ENCODE measurements at places on chromosomes 5 and 9. TPM values are rescaled to one million over a fixed set of nuclear protein-coding genes. Genes with fewer than 3 reads are reported as not detected.

GRCh38 chr5:98940581-98940980 lies 11.8 kb upstream of the CHD1 start:
- H3K27ac ChIP-seq = no peak overlapping the region
- H3K36me3 ChIP-seq = no peaks in the 10 kb centered on the region
- H3K4me1 ChIP-seq = peaks cover 29% of the 10 kb centered on the region
- no peak overlapping the region for H3K4me3 ChIP-seq
- DNase-seq = no peak
- no peaks in the 10 kb centered on the region for H3K27me3 ChIP-seq

GRCh38 chr9:105887679-105888078 lies 193.3 kb downstream of the TMEM38B start:
- no peak overlapping the region for H3K27ac ChIP-seq
- no peaks in the 10 kb centered on the region for H3K27me3 ChIP-seq
- DNase-seq = no peak
- no peaks in the 10 kb centered on the region for H3K4me1 ChIP-seq

DNA sequence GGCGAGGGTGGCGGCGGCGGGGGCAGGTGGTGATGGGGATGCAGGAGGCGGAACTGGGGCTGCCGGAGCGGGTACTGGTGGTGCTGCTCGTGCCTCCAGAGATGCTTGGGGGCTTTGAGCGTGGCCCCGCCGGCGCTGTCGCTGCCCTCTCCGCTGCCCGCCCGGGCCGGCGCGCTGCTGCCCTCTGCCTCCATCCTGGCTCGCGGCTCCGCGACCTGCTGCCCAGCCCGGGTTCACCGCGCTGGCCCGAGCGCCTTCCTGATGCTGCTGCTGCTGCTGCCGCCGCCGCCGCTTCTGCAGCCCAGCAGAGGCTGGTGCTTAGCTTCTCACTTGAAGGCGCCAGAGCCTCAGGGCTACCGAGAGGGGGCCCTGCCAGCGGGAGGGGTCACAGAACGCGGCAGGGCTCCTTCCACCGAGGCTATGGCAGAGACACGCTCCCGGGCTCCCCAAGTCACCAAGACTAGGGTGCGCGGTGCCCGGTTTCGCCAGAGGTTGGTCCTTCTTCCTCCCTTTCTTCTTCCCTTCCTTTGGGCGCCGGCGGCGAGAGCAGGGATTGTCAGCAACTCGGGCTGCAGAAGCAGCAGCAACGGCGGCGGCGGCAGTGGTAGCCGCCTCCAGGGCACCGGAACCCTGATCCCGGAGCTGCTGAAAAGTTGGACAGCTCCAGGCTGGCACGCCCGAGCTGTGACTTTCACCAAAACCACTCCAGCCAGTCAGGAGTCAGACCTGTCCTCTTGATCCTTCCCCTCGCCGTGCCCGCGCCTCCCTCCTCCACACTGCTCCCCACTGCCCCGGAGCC lies at the start of gene PDE4D:
PDE4D (minus strand) TSS at position 298 of the 799 bp plus-strand sequence.
- H3K27ac ChIP-seq = no peak within 1 kb of the TSS
- H3K27me3 ChIP-seq = peaks cover 28% of the 10 kb centered on the region
- H3K36me3 ChIP-seq = no peaks in the 10 kb centered on the region
- no peaks in the 10 kb centered on the region for H3K4me1 ChIP-seq
- peak within 1 kb of the TSS; percentile 60 for H3K4me3 ChIP-seq

The ANKRD55 gene
- total RNA-seq = not detected

DNA sequence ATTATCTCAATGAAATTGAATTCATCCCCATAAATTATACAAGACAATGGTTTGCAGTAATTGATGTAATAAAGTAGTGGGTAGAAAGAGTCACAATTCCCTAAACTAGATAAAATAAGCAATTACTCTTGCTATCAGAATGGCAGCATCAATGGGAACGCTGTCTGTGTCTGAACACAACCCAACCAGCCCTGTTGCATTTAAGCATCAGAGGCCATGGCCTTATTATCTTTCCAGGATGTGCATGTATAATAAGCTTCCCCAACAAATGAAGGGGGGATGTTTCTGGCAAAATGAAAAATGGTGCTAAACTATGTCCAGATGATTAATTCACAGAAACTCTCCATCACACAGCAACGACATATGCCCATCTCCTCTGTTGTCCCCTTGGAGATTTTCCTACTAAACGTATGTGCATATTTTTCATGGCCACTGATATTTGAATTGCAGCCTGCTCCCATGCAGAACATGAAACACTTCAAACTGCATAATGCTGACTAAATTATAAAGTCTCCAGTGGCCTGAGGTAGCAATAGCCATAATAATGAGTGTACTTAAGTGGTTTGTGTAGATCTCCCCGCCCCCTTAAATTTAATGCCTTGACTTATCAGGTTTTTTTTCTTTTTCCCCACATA lies 306.9 kb upstream of the ADAMTS16 start:
- H3K4me1 ChIP-seq = no peaks in the 10 kb centered on the region
- H3K36me3 ChIP-seq = no peaks in the 10 kb centered on the region
- no peak for DNase-seq
- no peak overlapping the region for H3K4me3 ChIP-seq
- no peak overlapping the region for H3K27ac ChIP-seq

DNA sequence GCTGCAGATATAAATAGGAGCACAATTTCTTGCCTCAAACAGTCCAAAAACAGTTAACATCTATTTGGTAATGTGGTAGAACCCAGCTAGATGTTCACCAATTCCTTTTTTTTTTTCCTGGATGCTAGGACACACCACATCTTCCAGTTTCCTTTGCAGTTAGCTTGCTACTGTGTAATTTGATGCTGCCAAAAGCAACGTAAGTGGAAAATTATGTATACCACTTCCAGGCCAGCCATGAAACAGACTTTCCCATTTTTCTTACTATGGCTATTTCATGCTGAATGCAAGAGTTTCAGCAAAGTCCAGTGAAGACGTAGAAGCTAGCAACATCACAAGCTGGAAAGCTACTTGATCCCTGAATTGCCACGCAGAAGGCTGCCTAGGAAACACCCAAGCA lies 667.2 kb downstream of the TLE1 start:
- no peaks in the 10 kb centered on the region for H3K4me1 ChIP-seq
- H3K4me3 ChIP-seq = no peak overlapping the region
- no peaks in the 10 kb centered on the region for H3K27me3 ChIP-seq
- DNase-seq = no peak
- H3K36me3 ChIP-seq = no peaks in the 10 kb centered on the region

The C8G gene
- total RNA-seq = not detected

- H3K27me3 ChIP-seq = no peaks in the 10 kb centered on the region
- no peak overlapping the region for H3K4me3 ChIP-seq
- no peak for DNase-seq
- H3K36me3 ChIP-seq = no peaks in the 10 kb centered on the region
- H3K4me1 ChIP-seq = no peaks in the 10 kb centered on the region
- no peak overlapping the region for H3K27ac ChIP-seq
Measured at GRCh38 chr9:90517103-90517502, 125.5 kb downstream of the DIRAS2 start.

DNA sequence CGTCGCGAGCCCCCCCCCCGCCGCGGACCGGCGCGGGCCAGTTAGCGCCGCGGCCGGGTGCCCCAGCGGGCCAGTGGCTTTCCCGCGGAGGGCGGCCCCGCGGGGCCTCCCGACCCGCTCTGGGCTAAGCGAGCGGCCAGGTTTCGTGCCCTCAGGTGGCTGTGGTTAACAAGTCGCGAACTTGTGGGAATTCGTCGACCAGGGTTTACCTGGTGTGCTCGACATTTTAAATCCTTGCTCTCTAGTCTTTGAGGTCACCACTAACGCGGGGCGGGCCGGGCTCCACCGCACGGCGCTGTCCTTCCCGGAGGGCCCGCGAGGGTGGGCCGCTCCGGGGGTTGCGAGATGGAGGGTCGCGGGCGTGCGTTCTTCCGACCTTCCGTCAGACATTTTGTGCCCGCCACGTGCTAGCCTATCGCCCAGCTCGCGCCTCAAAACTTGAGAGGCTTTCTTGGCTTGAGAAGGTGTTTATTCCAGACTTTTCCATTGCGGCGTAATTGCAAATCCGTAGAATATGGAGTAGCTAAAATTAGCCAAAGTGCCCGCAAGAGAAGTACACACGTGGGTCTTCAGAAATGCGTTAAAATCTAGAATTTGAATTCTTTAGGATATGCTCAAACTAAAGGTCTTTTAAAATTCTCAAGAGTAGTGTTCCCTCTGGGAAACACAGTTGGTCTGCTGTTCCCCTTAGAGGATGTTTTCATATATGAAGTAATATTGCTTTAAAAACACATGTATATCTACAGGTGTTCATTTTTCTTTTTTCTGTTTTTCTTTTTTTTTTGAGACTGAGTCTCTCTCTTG lies 2.1 kb downstream of the ANP32B start:
- H3K36me3 ChIP-seq = no peaks in the 10 kb centered on the region
- peak overlapping the region; percentile 87 for H3K27ac ChIP-seq
- peak; percentile 86 for DNase-seq
- H3K27me3 ChIP-seq = no peaks in the 10 kb centered on the region
- H3K4me3 ChIP-seq = peak overlapping the region; percentile 89
- peaks cover 22% of the 10 kb centered on the region for H3K4me1 ChIP-seq

DNA sequence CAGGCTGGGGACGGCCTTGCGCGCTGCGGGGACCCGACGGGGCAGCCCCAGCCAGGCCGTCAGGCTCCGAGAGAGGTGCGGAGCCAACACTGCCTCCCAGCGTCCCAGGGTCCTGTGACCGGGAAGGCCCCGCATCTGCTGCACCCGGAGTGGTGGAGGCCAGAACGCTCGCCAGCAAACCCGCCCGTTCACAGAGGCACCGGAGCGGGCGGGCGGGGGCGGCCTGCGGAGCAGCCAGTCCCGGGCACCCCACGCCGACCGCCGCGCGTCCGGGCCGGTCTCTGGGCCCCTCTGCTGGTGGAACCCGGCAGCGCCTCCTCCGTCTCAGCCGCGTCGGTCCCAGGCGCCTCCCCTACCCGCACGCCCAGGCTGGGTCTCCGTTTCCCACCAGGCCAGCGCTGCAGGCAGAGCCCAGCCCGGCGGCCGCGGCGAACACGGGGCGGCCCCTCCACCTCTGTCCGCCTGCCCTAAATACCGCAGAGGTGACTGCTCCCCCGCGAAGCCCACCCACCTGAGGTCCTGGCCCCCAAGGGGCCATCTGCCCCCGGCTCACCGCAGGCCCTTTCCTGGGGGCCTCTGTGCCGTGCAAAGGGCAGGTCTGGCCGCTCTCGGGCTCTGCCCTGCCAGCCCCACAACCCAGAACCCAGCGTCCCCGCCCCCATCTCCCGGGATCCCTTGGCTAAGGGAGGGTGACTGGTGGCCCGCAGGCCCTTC lies 15.9 kb downstream of the EXD3 start:
- peak overlapping the region; percentile 70 for H3K4me3 ChIP-seq
- H3K27me3 ChIP-seq = no peaks in the 10 kb centered on the region
- H3K4me1 ChIP-seq = peaks cover 22% of the 10 kb centered on the region
- H3K27ac ChIP-seq = peak overlapping the region; percentile 56

- H3K27ac ChIP-seq = no peak overlapping the region
- no peaks in the 10 kb centered on the region for H3K36me3 ChIP-seq
- H3K27me3 ChIP-seq = no peaks in the 10 kb centered on the region
- H3K4me3 ChIP-seq = no peak overlapping the region
Measured at GRCh38 chr9:91555132-91555531, 131.5 kb upstream of the NFIL3 start.

- no peaks in the 10 kb centered on the region for H3K36me3 ChIP-seq
- peak overlapping the region; percentile 99 for H3K27ac ChIP-seq
- H3K4me3 ChIP-seq = no peak overlapping the region
- no peaks in the 10 kb centered on the region for H3K27me3 ChIP-seq
- no peak for DNase-seq
Measured at GRCh38 chr9:115694014-115694413, 459.6 kb upstream of the PAPPA start.
